GM12878 (cell line): ENCODE measurements at places on chromosomes 5 and 9. TPM values are rescaled to one million over a fixed set of nuclear protein-coding genes. Genes with fewer than 3 reads are reported as not detected.

DNA sequence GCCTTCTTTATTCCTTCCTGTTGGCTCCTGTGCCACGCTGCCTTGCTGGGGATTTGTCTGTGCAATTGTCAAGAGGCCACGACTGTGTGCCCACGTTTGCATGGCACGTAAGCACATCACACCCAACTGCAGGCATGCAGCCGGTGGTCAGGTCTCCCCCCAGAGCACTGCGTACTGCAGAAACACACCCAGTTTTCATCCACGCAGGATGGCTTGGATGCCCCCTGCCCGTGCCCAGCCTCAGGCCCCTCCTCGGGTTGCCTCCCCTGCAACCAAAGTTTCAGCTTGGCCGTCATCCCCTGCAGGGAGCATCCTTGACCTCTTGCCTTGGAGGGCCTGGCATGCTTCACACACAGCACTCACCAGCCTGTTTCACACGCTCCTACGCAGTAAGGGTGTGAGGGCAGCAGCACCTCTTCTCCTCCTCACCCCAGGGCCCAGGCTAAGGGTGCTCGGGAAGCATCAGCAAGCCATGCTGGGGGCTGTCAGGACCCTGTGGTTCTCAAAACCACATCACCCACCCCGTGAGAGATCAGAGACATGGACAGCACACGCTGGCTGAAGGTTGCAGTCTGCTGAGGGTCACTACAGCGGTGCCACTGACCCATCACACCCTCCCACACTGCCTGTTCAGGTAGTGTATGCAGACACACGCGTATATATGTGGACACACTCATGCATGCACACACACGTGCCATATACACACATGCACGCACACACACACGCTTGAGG is 3.1 kb downstream of the MRPL36 start:
- peaks cover 36% of the 10 kb centered on the region for H3K4me1 ChIP-seq

GRCh38 chr5:142109331-142110045 is 909 bp downstream of the NDFIP1 start:
- DNase-seq = no peak
- H3K36me3 ChIP-seq = no peaks in the 10 kb centered on the region
- peak overlapping the region; percentile 52; the same call in 1 of the 2 replicates for H3K4me3 ChIP-seq
- H3K4me1 ChIP-seq = peaks cover 11% of the 10 kb centered on the region
- no peaks in the 10 kb centered on the region; the same call in none of the 2 replicates for H3K27me3 ChIP-seq
- no peak overlapping the region for H3K27ac ChIP-seq

MCC gene
- 0.34 and 0.64 TPM in 2 replicates for polyA plus RNA-seq

LRRC19 gene
- polyA plus RNA-seq = 0.09 and 0.11 TPM in 2 replicates

DNA sequence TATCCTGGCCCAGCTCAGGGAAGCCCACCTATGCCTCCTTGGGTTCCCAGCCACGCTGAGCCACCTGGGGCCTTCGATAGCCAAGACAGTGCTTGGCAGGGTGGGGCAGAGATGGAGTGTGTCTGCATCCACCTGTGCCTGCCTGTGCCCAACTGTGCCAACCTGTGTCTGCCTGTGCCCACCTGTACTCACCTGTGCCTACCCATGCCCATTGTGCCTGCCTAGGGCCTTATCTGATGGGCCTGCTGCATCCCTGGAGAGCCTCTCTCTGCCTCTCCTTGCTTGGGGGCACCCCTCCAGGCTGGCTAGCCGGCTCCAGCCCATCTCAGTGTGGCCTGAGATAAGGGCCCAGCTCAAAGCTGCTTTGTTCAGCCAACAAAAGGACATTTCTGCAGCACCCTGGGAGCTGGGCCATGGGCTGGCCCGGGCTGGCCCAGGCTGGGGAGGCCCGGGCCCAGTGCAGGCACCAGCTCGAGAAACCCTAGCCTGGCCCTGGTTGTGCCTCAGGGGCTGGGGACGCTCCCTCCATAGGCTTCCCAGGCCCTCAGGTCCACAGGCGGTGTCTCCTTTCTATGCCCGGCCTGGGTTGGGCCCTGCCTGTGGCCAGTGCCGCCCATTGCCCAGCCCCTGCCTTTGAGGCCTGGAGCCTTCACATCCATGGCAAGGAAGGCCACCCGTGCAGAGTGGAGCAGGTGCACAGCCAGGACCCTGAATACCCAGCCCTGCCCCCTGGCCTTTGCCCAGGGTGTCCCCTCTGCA is 37.3 kb upstream of the NOTCH1 start:
- no peak for DNase-seq
- H3K36me3 ChIP-seq = no peaks in the 10 kb centered on the region
- no peaks in the 10 kb centered on the region for H3K27me3 ChIP-seq
- H3K4me3 ChIP-seq = no peak overlapping the region
- no peak overlapping the region for H3K27ac ChIP-seq
- peaks cover 8% of the 10 kb centered on the region for H3K4me1 ChIP-seq

OSMR gene
- polyA plus RNA-seq = 0.03 TPM in 1 of 2 replicates, not detected in the other

SPATA31C2 gene
- polyA plus RNA-seq = not detected in 2 replicates

SPATA31C1 gene
- not detected in 2 replicates for polyA plus RNA-seq

CBY3 gene
- 0.35 and 0.47 TPM in 2 replicates for polyA plus RNA-seq

CDC20B gene
- polyA plus RNA-seq = 0.05 TPM in 1 of 2 replicates, not detected in the other

DNA sequence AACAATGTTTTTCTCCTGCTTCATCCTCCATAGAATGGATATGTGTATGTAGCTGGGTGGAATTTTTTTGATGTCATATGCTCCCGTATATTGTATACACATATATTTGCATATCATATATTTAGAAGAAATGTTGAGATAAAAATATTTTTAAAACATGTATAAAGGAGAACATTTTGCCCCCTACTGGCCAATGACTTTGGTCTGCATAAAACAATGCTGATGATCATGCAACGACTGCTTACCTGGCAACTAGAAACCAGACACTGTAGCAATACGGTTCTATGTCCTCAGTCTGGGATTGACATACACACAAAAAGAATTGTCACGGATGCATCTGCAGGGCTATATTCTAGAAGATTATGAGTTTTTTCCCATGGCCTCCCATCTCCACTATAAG is 503.6 kb downstream of the ELAVL2 start:
- no peaks in the 10 kb centered on the region for H3K4me1 ChIP-seq
- no peaks in the 10 kb centered on the region for H3K36me3 ChIP-seq
- no peak for DNase-seq
- no peak overlapping the region for H3K4me3 ChIP-seq

- no peaks in the 10 kb centered on the region for H3K36me3 ChIP-seq
- H3K27ac ChIP-seq = no peak overlapping the region
- H3K4me3 ChIP-seq = no peak overlapping the region
- no peaks in the 10 kb centered on the region for H3K27me3 ChIP-seq
- H3K4me1 ChIP-seq = peaks cover 13% of the 10 kb centered on the region
- no peak for DNase-seq
These were observed 46.7 kb downstream of the PRRC1 start for GRCh38 chr5:127564002-127564769.

GRCh38 chr9:135609366-135609955 is 29.9 kb downstream of the GLT6D1 start:
- H3K36me3 ChIP-seq = no peaks in the 10 kb centered on the region
- H3K4me1 ChIP-seq = no peaks in the 10 kb centered on the region
- H3K4me3 ChIP-seq = no peak overlapping the region
- DNase-seq = no peak

- no peaks in the 10 kb centered on the region for H3K4me1 ChIP-seq
- no peak for DNase-seq
- H3K36me3 ChIP-seq = no peaks in the 10 kb centered on the region
- no peaks in the 10 kb centered on the region; the same call in 1 of the 2 replicates for H3K27me3 ChIP-seq
- H3K4me3 ChIP-seq = no peak overlapping the region
These were observed 15.7 kb upstream of the BTF3 start for GRCh38 chr5:73482383-73483136.

DNA sequence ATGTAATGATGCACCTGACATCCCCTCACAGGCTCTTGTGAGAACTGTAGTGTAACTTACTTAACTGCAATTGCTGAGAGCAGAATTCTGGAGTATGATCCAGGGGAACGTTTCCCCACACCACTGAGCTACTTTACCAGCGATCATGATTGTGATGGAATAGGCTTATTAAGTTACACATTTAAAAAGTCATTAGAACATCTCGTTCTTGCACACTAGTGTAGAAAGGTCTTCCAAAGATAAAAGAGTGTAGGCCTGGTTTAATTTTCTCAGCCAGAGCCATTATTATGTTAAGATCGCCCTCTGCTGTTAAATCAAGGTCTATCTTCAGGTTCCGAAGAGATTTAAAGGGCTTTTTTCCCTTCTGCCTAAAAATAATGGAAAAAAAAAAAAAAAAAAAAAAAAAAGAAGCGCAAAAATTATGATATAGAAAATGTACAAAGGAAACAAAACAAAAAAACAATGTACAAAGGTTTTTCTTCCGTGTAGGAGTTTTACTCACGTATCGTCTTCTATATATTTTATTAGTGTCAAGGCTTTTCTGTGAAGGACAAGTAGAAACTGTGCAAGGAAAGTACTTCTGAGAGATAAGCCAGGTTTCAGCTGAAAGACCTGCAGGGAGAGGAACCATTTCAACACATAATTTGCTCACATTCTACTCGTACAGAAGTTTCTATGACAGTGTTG is 18.6 kb upstream of the MOB3B start:
- DNase-seq = no peak
- no peaks in the 10 kb centered on the region for H3K4me1 ChIP-seq
- no peak overlapping the region for H3K4me3 ChIP-seq
- H3K27ac ChIP-seq = no peak overlapping the region

DNA sequence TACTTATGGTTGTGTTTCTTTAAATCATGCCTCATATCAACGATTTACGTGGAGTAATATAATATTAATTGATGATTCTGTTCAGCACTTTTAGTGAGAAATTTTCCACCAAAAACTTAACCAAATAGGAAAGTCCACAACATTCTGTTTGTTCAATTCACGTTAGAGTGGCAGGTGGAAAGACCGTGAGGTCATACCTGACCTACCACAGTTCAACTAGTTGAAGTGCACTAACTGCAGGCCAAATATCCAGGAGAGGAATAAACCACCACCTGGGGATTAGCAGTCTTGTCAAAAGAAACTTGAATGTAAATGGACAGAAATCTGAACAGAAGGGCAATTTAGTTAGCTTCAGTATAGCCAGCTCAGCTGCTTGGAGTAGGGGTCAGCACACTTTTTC is 577.7 kb downstream of the KIF4B start:
- no peak for DNase-seq
- no peaks in the 10 kb centered on the region for H3K27me3 ChIP-seq
- H3K27ac ChIP-seq = no peak overlapping the region
- H3K4me1 ChIP-seq = no peaks in the 10 kb centered on the region
- no peak overlapping the region for H3K4me3 ChIP-seq
- H3K36me3 ChIP-seq = no peaks in the 10 kb centered on the region

MAMDC2 gene
- not detected in 2 replicates for polyA plus RNA-seq

DNA sequence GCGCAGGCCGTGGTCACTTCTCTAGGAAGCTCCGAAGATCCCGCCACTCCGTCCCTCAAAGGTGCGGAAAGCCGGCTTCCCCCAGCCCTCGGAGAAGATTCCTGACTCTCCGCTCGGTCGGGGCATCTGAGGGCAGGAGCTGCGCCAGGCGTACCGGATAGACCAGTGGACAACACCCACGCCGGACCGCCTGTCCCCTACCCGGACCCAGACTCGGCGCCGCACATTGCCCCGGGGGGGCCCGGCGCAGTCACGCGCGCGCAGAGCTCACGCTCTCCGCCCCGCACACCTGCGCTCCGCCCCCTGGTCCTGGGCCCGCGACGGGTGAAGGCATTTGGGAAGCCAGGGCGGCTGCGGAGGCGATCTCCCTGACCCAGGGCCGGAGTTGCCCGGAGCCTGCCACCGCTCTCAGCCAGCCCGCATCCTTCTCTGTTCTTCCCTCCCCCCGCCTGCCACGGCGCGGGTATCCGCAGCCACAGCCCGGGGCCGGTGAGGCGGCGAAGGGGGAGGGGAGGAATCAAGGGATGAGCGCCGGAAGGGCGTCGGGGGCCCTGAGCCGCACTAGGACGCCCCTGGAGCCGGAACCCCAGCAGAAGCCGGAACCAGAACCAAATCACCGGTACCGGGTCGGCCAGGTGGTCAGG is 448 bp downstream of the RELL2 start:
- H3K27me3 ChIP-seq = no peaks in the 10 kb centered on the region
- no peak for DNase-seq
- H3K27ac ChIP-seq = peak overlapping the region; percentile 86
- H3K4me1 ChIP-seq = peaks cover 41% of the 10 kb centered on the region

GRCh38 chr5:82360022-82360421 is 81.9 kb upstream of the RPS23 start:
- H3K4me1 ChIP-seq = peaks cover 4% of the 10 kb centered on the region
- DNase-seq = no peak

GRCh38 chr9:16139774-16140173 is 586.9 kb downstream of the CCDC171 start:
- no peak overlapping the region for H3K4me3 ChIP-seq
- H3K4me1 ChIP-seq = no peaks in the 10 kb centered on the region
- H3K36me3 ChIP-seq = no peaks in the 10 kb centered on the region

LHX3 gene
- polyA plus RNA-seq = not detected in 2 replicates

- no peaks in the 10 kb centered on the region for H3K36me3 ChIP-seq
- H3K4me1 ChIP-seq = peaks cover 5% of the 10 kb centered on the region; the same call in 1 of the 2 replicates
- no peak overlapping the region for H3K4me3 ChIP-seq
- H3K27ac ChIP-seq = no peak overlapping the region
- DNase-seq = no peak
- H3K27me3 ChIP-seq = no peaks in the 10 kb centered on the region
These were observed 30.6 kb downstream of the CORO2A start for GRCh38 chr9:98161851-98162250.

SLC34A3 gene
- polyA plus RNA-seq = not detected in 2 replicates

ARL10 gene
- polyA plus RNA-seq = 1.0 and 1.8 TPM in 2 replicates
